ENCODE measurements at places on chromosomes 7 and 10.

- no peak for DNase-seq
Measured at GRCh38 chr7:142365410-142365842, 107.6 kb upstream of the PRSS58 start.

- DNase-seq, result no peak
Measured at GRCh38 chr7:149063476-149063875, 27.0 kb downstream of the ZNF786 start.

DNA sequence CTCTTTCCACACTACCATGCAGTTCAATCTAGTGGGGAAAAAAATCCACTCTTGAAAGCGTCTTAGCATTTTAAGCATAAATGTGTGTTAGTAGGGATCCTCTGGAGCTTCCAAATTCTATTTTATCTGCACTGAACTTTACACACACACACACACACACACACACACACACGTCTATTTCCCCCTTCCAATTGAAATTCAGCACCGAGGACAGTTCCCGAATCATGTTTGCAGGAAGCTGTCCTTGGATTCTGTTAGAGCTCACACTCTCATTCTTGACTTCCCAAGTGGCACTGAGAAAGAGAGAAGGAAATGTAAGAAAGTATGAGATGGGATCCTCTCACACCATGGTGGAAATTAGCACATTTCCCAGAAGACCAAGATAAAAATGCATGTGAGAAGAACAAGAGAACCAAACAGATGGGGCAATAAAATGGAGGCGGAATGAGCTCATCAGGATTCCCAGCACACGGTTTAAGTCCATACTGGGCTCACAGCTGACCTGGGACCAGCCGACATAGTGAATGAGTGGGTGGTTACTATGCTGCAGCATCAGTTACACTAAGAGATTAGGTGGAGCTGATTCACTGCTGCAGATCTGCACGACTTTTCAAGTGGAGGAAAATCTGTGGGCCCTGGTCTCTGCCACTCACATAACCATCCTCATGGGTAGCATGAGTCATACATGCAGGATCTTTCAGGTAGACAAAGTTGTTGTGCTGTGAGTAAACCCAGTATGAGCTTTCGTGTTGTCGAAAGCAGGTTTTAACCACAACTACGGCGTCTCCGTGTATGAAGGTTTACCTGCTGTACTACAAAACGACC, 3.3 kb upstream of the NPTX2 start:
- DNase-seq, result no peak

DNA sequence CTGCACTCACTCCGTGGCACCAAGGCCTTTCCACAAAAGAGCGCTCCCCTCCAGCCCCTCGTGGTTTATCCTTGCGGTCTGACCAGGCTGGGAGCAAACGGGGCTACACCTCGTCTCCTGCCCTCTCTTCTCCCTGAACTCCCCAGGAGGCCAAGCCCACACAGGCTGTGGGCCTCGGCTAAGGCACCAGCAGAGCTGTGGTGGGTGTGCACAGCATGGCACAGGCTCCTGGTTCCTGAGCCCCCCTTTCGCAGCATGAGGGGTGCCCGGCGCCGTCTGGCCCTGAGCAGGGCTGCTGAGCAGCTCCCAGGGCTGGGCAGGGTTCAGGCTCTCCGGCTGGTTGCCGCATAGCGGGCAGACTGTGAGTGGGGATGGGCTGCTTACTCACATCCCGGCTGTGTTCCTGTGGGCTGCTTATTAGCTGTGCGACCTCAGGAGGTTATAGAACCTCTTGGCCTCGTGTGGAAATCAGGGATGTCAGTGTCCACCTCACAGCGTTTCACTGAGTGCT, 90.4 kb downstream of the ZMIZ1 start:
- DNase-seq, result no peak

DNA sequence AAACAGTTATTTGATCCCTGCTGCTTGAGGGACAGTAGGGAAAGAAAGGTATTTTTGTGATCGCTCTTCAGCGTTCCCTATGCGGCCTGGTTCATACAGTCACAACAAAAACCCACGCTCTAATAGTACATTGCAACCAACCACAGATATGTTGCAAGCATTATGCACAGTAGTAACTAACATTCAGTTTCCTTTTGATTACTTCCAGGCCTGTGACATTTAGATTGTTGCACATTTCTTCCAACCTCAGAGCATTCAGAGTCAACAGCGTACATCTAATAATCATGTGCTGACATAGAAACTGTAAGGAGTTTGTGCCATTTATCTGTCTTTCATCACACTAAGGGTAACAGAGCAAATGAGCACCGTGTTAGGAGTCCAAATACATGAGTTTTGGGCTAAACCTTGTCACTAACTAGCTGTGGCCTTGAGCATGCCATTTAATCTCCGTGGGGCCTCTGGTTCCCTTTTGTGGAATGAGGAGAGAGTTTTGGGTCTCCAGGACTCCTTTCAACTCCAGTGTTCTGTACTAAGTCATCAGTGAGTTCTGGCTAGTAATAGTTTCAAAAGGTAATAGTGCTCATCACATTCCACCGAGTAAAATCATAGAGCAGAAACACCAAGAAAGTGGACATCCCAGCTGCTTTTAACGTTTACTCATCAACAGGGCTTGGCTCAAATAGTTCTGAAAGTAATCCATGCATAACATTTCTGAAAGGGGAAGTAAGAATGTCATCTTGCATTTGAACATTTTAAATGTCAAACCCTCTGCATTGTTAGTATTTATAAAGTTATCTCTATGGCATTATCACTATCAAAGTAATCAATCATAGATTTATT, 99.0 kb upstream of the FZD1 start:
- DNase-seq, result no peak

DNA sequence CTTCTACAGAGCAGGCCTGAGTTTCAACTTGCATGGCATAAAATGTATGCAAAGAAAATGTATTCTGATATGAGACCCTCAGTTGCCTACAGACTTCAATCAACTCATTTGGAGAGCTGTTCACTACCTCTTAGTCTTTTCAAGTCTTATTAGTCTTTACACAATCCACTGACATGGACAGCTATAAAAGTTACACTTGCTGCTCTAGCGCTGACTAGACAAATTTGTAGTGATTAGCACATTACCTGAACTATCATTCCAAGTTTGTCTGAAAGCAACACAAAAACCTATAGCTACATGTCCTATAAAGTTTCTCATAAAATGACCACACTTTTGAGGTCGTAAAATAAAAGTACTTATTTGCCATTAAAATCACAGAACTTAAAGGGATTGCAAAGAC, 83.9 kb downstream of the PARD3 start:
- DNase-seq, result no peak

DNA sequence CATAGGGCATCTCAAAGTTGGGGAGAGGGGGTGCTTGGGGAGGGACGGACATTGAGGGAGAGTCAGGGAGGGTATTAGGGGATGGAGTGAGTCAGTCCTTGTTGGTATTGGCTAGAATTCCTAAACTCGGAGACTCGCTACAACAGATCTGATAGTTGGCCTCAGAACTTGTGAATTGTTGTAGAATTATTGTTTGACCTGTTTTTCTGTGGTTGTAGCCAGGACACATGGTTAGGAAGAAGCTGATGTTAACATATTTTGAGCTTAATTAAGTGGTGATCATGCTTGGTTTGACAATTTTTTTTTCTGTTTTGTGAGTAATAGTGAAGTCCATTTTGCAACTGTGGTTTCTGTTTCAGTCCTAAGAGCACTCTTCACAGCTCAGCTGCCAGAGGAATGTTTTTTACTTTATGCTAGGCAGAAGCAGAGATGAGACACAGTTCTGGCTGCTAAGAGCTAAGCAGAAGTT, 1190.3 kb upstream of the C7orf33 start:
- no peak for DNase-seq

DNA sequence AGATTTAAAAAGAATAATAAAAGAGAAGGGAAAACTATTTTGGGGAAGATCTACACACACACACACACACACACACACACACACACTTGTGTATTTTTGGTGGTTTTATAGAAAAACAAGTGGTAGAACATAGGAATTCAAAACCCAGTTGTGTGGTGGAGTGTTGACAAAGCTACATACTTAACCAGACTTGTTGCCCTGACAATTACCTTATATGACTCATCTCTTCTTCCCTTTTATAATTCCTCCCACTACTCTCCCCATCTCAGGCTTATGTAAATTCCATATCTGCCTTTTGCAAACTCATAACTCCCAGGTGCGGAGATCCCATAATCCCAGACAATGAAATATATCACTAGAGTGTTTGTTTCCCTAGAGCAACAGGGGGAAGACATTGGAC, 873.7 kb downstream of the NXPH1 start:
- DNase-seq, result no peak

DNA sequence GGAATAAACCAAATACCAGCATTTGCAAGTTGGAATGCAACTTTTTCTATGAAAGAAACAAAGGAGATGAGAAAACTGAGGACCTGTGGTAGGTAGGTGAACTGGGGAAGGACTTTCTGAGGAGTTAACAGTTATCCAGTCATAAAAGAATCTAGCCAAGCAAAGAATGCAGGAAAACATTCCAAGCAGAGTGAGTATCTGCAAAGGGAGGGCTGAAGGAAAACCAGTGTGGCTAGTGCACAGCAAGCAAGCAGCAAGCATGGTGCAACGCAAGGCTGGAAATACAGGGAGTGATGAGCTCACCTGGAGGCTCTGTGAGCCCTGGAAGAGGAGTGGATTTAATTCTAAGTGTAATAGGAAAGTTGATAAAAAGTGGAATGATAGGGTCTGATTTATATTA, 44.0 kb downstream of the RTKN2 start:
- no peak for DNase-seq

GRCh38 chr7:99790407-99790806, 6.4 kb upstream of the CYP3A4 start:
- no peak for DNase-seq

DNA sequence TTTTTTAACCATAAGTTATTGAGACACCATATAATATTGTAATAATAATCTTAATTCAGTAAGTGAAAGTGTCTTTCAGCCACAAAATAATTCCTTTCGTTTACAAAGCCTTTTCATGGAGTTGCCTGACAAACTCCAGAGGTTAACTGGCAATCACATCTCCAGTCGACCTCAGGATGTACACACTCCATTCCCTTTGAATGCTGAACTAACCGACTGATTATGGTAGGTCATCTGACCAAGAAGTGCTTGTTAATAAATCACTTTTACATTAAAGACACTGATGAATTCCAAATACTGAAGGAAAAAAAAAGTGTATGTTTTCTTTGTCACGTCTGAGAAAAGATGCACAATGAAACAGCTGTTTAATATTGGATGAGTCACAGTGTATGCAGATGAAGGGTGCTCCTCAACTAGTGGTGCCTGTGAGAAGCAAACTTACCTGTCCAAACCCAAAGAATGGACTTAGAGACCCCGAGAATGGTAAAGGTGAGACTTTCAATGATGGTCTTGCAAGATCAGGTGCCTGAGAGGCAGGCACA, 348.1 kb upstream of the VWC2 start:
- no peak for DNase-seq

GRCh38 chr7:108051454-108051853, 48.5 kb upstream of the LAMB1 start:
- no peak for DNase-seq

DNA sequence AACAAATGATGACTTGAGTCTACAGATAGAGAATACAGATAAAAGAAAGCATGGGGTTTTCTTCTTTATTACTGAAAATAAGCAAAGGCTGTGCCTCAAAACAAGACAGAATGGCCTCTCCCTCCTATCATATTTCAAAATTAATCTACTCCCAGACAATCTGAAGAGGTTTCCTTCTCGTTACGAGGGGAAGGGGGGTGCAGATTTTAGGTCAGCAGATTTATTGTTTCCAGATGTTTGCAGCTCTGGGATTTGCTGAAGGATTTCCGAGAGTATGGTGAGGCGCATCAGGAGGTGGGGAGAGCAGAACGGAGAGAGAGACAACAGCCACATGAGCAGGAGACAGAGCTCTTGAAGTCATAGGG, 89.8 kb downstream of the KIAA1549 start:
- DNase-seq, result no peak

DNA sequence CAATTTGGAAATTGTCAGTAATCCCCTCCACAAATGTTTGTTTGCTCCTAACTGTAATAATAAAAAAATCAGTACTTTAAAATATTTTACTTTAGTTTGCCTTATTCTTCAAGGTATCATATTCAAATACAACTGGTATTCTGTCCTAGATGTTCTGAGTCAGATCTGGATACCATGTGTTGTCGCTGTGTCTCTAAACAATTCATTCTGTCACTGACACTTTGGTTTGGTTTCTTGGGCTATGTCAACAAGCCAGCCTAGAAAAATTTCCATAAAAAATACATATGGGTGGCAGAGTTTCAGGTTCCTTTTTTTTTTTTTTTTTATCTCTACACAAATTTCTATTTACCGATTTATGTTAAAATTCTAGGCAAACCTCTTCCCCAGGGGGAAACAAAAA, 33.2 kb upstream of the SEMA3D start:
- DNase-seq, result no peak

GRCh38 chr10:49560526-49560925, 21.6 kb upstream of the ERCC6 start:
- no peak for DNase-seq

GRCh38 chr10:118340486-118340885, 1.6 kb downstream of the FAM204A start:
- DNase-seq, result no peak

DNA sequence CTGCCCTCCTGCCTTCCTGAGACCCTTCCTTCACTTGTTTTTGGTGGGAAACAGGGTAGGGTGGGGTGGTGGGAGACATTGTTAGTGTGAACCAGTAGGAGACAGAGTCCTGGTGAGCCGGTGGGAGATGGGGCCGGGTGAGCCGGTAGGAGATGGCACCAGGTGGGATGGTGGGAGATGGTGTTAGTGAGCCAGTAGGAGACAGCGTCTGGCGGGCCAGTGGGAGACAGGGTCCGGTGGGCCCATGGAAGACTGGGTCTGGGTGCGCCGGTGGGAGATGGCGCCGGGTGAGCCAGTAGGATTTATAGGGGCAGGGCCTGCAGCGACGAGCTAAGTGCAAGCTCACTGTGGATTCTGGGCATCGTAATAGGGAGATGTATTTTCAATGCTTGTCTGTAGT, 116.8 kb downstream of the TRRAP start:
- DNase-seq, result no peak

GRCh38 chr10:73413108-73413527, 740 bp downstream of the ANXA7 start:
- DNase-seq, result no peak

GRCh38 chr10:5960070-5960972, 17.0 kb downstream of the IL15RA start:
- DNase-seq, result no peak

DNA sequence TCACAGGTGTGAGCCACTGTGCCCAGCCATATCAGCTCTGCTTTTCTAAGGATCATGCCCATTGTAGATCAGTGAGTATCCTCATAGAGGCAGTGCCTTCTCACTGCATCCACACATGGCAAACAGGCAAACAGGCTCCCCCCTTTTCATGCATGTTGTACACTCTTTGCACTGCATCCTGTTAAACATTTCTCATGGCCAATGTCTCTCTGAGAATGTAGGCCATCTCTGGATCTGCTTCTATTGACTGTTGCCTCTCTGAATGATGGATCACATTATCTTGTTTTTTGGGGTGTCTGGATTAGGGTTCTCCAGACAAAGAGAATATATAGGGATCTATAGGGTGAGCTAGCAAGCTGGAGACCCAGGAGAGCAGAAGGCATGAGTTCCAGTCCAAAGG, 13.1 kb upstream of the PPIA start:
- DNase-seq, result no peak

GRCh38 chr10:132883391-132883881, 58.9 kb downstream of the CFAP46 start:
- no peak for DNase-seq

GRCh38 chr7:128037081-128037480, 5.8 kb upstream of the LRRC4 start:
- no peak for DNase-seq
